Right atrium auricular region (tissue), 2 donors: ENCODE measurements at places on chromosomes 5 and 9.

GRCh38 chr9:121298689-121299466 is 30.9 kb downstream of the GSN start:
- DNase-seq: no peak

GRCh38 chr9:126317513-126317912 is 9.1 kb upstream of the MVB12B start:
- no peak for DNase-seq

GRCh38 chr5:81856948-81857928 is 106.3 kb upstream of the SSBP2 start:
- peak; percentile 75 for DNase-seq

DNA sequence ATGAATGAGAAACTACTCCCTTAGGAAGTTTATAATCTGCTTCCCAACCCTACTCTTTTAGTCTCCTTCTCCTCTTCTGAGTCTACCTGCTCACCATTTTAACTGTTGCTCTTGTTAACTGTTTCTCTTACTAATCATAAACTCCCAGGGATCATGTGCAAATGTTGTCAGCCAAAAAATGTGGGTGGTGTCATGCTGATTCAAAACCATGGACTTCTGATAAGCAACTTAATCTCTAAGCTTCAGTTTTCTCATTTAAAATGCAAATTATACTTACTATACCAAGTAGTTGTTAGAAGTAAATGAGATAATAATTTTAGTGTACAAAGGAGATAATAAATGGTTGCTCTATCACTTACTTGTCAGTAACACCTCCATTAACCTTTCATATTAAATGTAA is 45.9 kb upstream of the TLX3 start:
- no peak for DNase-seq

DNA sequence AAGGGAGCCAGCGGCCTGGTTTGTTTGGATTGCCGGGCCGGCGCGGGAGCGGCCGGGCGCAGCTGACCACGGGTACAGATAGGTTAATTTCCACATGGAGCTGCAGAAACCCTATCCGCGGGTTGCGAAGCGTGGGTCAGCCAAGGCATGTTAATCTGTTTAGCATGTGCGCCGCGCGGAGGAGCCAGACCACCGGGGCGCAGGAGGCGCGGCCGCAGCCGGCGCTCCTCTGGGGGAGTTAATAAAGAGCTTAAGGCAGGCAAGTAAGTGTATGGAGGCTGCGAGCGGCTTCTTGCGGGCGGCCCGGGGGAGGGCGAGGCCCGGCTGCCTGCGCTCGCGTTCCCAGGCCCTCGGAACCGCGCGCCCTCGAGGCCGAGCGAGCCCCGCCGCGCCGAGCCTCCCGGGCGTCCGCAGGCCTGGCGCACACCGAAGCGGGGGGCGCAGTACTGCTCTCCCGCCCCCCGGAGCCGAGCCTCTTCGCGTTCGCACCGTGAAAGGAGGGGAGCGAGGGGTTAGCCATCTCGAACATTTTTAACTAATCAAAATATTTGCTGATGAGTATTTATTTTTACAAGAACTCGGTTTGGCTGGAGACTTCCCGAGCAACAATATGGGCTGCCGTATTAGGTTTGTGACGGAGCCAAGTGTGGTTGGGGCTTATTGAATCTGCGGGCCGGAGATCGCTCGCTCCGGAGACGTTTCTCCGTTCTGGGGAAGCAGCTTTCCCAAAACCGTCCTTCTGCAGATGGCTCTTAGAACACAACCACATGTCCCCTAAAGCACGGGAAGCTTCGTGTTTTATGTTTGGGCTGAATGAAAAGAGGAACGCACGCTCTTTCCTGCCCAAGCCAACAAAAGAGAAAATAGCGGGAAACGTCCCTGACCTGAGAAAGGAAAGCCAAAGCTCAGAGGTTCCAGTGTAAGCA is 28.8 kb downstream of the FOXD1 start:
- no peak for DNase-seq

DNA sequence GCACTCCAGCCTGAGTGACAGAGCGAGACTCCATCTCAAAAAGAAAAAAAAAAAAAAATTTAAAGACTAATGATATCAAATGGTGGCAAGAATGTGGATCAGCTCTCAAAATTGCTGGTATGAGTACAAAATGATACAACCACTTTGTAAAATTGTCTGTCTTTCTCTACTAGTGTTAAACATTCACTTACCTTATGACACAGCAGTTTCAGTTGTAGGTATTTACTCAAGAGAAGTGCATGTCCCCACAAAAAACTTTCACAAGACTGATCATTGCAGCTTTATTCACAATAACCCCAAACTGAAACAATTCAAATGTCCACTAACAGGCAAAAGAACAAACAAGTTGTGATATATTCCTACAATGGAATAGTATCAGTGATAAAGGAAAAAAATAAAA is 14.7 kb upstream of the CETN3 start:
- no peak for DNase-seq

DNA sequence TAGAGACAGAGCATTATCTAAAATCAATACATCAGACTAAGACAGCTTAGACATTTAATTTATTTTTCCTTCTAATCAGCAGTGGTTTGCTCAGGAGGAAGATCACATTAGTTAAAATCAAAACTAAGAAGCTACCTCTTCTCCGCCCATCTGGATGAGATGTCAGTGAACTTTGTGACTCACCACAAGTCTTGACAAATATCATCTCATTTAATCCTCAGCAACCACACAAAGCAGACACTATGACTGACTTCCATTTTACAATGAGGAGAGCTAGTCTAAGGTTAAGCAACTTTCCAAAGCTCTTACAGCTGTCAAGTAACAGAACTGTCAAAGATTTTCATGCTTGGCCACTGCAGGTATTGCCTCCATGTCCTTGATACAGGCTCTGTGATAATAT is 289.5 kb downstream of the DEPDC1B start:
- DNase-seq: no peak

- no peak for DNase-seq
Observed at GRCh38 chr5:30960036-30960435, 233.4 kb upstream of the CDH6 start.

DNA sequence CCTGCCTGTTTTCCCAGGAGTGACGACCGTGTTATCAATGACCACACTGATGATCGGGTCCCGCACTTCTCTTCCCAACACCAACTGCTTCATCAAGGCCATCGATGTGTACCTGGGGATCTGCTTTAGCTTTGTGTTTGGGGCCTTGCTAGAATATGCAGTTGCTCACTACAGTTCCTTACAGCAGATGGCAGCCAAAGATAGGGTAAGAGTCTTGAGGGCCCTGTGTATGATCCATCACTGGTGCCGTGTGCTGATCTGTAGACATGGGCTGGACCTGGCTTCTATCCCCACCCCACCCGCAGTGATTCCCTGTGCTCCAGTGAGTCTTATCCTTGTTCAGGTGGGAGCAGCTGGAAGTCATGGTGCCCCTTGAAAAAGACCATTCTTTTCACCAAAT is 26.0 kb downstream of the GABRP start:
- DNase-seq: no peak

GRCh38 chr5:2021484-2022176 is 138.9 kb upstream of the IRX4 start:
- peak; percentile 23 for DNase-seq

GRCh38 chr5:154275566-154275965 is 85.0 kb downstream of the GALNT10 start:
- no peak for DNase-seq

GRCh38 chr5:33827018-33827707 is 64.6 kb downstream of the ADAMTS12 start:
- DNase-seq: no peak

GRCh38 chr9:133003671-133004090 is 25.2 kb downstream of the GFI1B start:
- DNase-seq: no peak

GRCh38 chr5:126351153-126351552 is 72.1 kb upstream of the GRAMD2B start:
- DNase-seq: no peak

DNA sequence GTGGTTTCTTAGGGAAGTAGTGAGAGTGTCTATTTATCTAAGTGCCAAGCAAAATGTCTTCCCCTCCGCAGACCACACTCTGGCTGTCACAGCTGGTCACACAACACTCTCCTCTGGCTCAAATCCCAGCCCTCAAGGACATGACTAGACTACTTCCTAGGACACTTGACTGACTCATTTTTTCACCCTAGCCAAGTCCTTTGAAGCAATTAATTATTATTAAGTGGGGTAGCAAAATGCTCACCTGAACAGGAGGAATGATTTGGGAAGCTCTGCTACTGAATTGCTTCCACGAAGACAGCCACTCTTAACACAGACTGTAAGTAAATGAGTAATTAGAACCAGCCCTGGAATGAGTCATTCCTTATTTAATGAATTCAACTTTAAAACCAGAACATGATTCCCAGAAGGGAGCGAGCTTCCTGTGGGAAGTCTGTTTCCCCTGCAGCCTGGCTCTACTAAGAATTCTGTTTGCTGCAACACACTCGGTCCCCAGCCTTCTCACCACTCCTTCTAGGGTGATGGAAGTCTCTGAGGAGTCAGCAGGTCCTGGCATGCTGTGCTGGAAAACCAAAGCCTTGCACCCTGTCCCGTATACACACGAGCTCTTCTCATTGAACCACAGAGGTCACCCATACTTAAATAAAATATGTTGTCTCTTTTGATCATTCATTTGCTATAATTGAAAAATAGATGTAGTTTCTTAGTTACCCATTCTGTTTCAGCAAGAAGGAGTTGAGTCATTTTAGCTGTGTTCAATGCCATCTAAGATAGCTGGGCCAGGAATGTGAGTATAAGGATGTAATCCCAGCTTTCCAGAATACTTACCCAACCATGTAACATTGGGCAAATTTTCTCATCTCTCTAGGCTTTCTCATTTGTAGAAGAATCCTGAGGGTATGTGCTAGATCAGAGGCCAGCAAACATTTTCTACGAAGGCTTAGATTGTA is 218.6 kb upstream of the RASEF start:
- DNase-seq: no peak

DNA sequence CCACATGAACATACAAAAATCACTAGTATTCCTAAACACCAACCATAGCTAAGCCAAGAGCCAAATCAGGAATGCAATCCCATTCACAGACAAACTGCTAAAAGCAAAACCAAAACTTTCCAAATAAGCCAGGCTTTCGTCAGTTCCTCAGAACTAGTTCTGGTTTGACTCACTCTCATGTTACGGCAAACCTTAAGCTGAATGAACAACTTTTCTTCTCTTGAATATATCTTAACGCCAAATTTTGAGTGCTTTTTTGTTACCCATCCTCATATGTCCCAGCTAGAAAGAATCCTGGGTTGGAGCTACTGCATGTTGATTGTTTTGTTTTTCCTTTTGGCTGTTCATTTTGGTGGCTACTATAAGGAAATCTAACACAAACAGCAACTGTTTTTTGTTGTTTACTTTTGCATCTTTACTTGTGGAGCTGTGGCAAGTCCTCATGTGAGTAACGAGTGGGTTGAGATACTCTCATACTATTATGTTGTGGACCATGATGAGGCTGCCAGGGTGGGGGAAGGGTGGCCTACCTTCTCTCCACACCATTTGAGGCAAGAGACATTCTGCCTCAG is at the start of gene PDCD1LG2:
TSS of gene PDCD1LG2 (plus strand) at position 172 of the 572 bp plus-strand sequence. CDS start 12,016 bp downstream, outside the sequence.
- DNase-seq: no peak

DNA sequence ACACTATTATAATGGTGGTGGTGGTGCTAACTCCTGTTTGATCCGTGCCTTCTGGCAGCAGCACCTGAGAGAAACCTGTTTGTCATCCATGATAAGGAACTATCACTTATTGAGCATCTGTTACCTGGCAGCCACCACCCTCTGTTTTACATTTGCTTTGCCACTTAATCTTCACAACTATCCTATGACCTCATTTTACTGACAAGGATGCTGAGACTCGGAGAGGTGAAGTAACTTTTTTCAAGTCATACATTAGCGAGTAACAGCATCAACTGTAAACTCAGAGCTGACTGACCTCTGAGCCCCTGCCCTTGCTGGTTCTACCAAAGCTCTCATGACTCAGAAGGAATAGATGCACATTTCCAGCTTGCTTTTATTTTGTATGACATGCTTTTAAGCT is 81.1 kb downstream of the EGFLAM start:
- no peak for DNase-seq

DNA sequence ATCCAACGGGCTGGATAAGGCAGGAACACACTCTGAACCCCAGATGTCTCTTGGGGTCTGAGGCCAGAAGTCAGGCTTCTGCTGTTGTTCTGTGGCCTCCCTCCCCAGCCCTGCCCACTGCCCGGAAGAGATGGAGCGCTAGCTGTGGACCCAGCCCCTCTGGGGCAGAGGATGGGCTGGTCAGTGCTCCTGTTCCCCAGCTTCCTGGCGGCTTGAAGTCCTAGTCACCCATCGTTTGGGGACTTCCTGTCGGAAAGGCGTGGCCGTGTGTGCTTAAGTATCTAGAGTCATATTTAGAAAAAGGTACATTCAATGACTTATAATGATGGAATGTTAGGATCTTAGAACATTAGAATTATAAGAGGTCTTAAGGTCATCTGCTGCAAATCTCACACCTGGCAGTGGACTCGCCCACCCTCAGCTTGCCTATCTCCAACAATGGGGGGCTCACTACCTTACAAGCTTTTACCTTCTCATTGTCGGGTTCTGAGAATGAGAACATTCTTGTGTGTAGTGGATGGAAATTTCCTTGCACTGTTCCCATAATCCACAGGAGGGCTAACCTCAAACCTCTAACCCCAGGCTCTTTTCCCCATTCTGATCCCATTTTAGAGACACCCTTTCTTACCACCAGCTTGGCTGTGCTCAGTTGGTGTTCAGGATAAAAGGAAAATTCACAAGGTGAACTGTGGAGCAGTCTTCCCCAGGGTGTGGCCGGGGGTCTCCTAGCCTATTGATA is 13.4 kb upstream of the AIF1L start:
- no peak for DNase-seq

DNA sequence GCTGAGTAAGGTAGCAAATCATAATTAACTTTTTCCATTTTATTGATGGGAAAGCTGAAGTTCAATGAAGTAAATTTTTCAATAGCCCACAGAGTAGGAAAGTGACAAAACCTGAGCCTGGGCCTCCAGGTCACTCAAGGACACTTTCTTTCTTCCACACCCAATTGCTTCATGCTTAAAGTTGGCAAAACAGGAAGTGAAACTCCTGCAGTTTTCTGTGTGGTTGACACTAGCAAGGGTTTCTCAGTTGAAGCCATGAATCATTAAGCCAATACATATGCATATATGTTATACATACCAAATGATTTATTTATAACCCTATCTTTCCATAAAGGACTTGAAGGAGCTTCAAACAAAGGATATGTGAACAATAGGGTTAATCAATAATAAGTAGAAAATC is 13.9 kb downstream of the TLR4 start:
- no peak for DNase-seq

DNA sequence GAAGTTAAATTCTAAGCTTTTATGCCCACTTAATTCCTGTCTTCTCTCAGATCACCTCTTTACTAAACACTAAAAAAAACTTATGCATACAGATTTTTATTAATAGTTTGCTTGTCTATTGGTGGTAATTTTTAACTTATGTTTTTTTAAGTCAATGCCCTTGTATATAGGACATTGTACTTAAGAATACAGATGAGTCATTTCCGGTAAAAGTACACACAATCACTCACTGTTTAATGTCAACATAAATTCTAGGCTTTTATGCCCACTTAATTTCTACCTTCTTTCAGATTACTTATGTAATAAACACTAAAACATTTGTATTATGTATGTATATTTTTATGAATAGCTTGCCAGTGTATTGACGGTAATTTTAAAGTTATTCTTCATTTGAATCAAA is 872.8 kb upstream of the CDH9 start:
- DNase-seq: no peak

GRCh38 chr5:57902095-57902494 is 419.5 kb upstream of the ACTBL2 start:
- no peak for DNase-seq
